Astrocyte of the spinal cord (primary cell): ENCODE measurements at places on chromosomes 1 and 21.

- peak; percentile 85 for DNase-seq
Measured at GRCh38 chr1:35505911-35506798, 51.0 kb downstream of the KIAA0319L start.

- peak; percentile 74 for DNase-seq
Measured at GRCh38 chr1:182217071-182217470, 155.6 kb upstream of the ZNF648 start.

DNA sequence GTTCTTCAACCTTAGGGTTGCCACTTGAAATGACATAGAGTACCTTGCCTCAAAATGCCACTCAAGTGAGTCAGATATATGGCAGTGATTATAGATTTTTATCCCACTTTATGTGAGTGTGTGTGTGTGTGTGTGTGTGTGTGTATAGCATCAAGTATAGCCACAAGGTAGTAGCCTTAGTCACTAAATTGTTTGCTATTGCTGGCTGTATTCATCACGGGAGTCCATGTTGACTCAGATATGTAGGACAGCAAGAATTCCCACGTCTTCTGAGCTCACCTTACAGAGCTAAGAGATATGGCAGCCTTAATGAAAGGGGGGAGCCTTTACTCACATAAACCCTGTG lies 9.3 kb downstream of the ETS2 start:
- DNase-seq: peak; percentile 69

DNA sequence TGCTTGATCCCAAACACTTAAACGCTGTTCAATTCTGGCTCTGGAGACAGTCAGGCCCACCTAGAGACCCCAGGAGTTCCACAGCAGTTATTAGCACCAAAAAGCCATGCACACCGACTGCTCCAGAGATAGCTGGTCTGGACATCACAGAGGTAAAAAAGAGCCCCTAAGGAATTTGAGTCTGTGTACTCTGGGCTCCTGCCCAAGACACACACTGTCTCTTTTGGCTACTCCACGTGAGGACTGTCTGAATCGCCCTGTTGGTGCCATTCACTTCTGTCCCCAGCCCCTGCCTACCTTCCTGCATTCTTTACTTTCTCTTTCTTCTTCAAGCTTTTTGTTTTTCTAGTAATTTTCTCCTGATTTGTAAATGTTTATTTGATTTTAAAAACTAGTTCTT lies 197.4 kb downstream of the ADGRL2 start:
- peak; percentile 2 for DNase-seq

DNA sequence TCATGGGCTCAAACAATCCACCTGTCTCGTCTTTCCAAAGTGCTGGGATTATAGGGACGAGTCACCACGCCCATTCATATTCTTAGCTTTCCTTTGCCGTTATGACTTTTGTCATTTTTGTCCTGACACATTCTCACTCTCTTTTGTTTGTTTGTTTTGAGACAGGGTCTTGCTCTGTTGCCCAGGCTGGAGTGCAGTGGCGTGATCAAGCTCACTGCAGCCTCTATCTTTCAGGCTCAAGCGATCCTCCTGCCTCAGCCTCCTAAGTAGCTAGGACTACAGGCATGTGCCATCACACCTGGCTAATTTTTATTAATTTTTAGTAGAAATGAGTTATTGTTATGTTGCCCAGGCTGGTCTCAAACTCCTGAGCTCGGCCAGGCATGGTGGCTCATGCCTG lies 11.8 kb upstream of the MED18 start:
- no peak for DNase-seq

DNA sequence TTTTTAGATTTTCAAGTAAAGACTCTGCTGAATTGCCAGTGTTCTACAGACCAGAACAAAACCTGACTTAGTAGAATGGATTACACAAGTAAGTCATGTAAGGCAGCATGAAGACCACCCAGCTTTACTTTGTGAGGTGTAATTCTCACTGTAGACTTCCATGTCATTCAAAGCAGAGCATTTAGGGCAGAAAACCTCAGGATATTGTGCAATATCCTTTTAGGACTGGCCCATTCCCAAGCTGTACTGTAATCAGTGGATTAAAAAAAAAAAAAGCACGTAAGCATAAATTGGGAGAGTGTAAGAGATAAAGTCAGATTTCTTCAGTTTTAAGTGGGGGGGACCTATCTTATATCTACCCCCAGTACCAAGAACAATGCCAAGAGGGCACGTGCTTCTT lies 380.5 kb upstream of the PRMT6 start:
- no peak for DNase-seq

DNA sequence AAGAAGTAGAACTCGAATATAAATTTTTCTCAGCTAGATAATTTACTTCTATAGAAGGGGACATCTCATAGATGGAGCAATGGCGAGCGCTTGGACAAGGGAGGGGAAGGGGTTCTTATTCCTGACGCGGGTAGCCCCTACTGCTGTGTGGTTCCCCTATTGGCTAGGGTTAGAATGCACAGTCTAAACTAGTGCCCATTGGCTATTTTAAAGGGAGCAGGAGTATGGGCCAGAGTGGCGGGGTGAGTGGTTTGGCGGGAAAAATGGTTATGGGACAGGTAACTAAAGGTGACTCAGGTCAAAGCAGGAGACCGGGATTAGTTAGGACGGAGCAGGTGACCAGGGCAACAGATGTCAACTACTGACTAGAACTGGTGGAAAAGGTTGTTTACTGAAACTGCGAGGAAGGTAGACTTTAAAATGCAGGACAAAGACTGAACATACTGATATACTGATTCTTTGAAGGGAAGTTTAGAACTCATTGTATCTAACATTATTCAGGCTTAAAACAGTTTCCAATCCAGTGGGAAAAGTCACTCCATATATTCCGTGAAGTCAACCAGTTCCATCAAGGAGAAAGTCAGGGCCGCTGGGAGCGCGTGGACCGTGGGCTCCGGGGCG lies 940 bp upstream of the ATAD3A start:
- peak; percentile 14 for DNase-seq

GRCh38 chr1:1835546-1835945 lies 55.3 kb downstream of the GNB1 start:
- no peak for DNase-seq

GRCh38 chr1:101316256-101316655 lies 79.4 kb downstream of the S1PR1 start:
- DNase-seq: no peak

GRCh38 chr21:31426235-31426797 lies 82.3 kb upstream of the TIAM1 start:
- peak; percentile 85 for DNase-seq

GRCh38 chr1:58811303-58811702 lies 27.5 kb upstream of the JUN start:
- DNase-seq: no peak

DNA sequence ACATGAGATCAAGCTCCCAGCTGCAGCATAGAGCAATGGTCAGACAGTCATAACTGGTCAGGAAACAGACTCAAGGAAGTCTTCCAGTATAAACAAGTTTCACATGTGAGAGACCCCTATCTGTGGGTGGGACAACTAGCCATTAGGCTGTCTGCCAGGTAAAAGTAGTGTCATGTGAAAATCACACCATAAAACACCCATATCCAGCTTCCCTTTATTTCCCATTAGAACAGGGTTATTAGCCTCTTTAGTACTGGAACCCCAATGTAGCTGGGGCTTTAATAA lies 426.7 kb downstream of the KCNT2 start:
- no peak for DNase-seq

DNA sequence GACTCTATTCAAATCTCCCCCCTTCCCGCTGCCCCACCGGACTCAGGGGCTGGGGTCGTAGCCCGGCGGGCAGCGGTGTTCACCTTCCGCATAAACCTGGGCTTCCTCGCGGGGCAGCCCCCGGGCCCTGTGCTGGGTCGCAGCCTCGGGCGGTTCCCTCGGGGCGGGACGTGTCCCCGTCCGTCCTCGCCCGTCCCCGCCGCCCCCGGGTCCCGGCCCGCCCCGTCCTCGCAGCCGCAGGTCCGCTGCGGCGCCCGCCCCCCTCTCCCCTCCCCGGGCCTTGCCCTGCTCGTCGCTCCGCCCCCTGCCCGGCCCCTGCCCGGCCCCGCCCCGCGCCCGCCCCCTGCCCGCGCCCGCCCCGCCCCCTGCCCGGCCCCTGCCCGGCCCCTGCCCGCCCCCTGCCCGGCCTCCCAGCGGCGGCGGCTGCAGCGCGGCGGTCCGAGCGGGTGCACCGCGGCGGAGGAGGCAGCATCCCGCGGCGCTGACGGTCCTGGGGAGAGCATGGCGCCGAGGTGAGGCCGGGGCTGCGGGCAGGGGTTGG lies at the start of gene COL18A1:
TSS of gene COL18A1 (plus strand) at position 436 of the 541 bp plus-strand sequence. CDS start at position 502, 66 bp downstream.
- peak; percentile 33 for DNase-seq

GRCh38 chr1:99829269-99829668 lies 20.9 kb upstream of the AGL start:
- DNase-seq: no peak

DNA sequence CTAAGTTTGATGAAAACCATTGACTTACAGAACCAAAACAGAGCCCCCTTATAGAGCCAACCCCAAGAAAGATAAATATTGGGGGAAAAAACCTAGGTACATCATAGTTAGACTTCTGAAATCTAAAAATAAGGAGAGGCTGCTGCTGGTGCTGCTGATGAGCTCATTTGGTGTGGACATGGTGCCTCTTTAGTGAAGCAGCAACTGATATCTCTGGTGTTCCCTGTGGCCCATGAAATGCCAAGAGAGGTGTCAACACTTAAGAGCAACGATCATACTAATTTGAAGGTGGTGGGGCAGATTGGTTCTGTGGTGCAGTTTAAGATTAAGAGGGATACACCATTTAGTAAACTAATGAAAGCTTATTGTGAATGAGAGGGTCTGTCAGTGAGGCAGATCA lies 35.9 kb downstream of the ST3GAL3 start:
- no peak for DNase-seq

- no peak for DNase-seq
Measured at GRCh38 chr1:30687886-30688285, 35.5 kb downstream of the MATN1 start.
